ENCODE measurements at places on chromosomes 13 and 19. TPM values are rescaled to one million over a fixed set of nuclear protein-coding genes. Genes with fewer than 3 reads are reported as not detected.
A peak's percentile ranks its signal among the peaks of the same experiment; 100 is the strongest.

GRCh38 chr13:30690282-30691188, 44.8 kb upstream of the ALOX5AP start:
- H3K27me3 ChIP-seq = peaks cover 27% of the 10 kb centered on the region
- H3K27ac ChIP-seq = peak overlapping the region; percentile 61
- peaks cover 3% of the 10 kb centered on the region for H3K36me3 ChIP-seq
- peaks cover 20% of the 10 kb centered on the region for H3K4me1 ChIP-seq

- no peaks in the 10 kb centered on the region for H3K27me3 ChIP-seq
- H3K4me1 ChIP-seq = no peaks in the 10 kb centered on the region
- DNase-seq = no peak
- no peak overlapping the region for H3K27ac ChIP-seq
- no peaks in the 10 kb centered on the region for H3K36me3 ChIP-seq
These were observed 54.5 kb downstream of the ZNF93 start for GRCh38 chr19:19955208-19955607.

- no peak for DNase-seq
- no peaks in the 10 kb centered on the region for H3K27me3 ChIP-seq
- no peaks in the 10 kb centered on the region for H3K36me3 ChIP-seq
- no peak overlapping the region for H3K4me3 ChIP-seq
These were observed 5.4 kb upstream of the CBY2 start for GRCh38 chr13:45696610-45697226.

DNA sequence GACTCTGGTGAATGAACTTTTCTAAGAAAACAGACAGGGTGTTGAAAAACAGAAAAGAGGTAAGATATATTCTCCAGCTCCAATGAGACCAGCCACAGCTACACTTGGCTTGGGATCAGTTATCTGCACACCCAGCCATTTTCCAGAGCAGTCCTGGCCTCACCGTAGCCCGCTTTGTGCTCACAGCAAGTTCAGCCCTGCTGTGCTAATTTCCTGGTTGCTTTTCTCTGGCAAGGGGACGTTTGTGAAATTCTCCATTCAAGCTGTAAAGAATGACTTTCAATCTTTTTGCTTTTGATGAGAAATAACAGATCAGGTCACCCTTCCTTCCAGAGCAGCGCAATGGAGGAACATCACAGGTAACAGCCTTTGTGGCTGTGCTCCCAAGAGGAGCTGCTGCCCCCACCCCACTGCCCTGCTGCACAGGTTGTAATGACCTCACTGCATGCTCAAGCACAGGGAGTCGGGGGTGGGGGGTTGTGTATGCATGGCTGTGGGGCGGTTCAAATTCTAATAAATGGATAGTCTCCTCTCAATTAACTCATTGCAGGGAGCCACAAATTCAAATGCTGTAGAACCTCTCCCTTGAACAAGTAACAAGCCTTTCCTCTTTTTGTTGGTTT, 516.6 kb upstream of the NBEA start:
- no peak overlapping the region for H3K27ac ChIP-seq
- H3K36me3 ChIP-seq = no peaks in the 10 kb centered on the region
- H3K4me3 ChIP-seq = no peak overlapping the region
- no peak for DNase-seq
- H3K4me1 ChIP-seq = no peaks in the 10 kb centered on the region

DNA sequence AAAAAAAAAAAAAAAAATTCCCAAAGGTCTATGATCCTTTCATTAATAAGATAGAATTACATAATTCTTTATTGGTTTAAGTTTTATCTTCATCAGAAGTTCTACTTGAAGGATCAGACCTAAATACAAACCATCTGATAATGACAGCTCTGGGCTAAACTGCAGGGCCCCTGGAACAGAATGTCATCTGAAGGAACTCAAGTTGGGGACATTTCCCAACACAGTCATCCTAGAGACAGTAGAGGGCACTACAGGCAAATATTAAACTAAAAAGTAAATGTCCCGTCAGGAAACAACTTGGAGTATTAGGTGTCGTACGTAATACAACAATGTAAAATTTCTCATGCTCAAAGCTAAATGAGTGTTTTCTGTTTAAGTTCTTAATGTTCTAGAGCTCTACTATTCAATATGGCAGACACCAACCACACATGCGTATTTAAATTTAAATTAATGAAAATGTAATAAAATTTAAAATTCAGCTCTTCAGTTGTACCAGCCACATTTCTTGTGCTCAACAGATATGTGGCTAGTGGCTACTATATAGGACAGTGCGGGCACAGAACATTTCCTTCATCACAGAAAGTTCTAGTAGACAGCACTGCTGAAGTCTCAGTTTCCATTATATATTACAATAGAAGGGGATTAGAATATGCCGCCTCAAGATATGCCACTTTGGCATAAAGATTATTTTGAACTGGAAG, 21.8 kb upstream of the NAXD start:
- H3K36me3 ChIP-seq = no peaks in the 10 kb centered on the region
- DNase-seq = no peak
- no peak overlapping the region for H3K4me3 ChIP-seq
- no peak overlapping the region for H3K27ac ChIP-seq
- H3K4me1 ChIP-seq = no peaks in the 10 kb centered on the region

DNA sequence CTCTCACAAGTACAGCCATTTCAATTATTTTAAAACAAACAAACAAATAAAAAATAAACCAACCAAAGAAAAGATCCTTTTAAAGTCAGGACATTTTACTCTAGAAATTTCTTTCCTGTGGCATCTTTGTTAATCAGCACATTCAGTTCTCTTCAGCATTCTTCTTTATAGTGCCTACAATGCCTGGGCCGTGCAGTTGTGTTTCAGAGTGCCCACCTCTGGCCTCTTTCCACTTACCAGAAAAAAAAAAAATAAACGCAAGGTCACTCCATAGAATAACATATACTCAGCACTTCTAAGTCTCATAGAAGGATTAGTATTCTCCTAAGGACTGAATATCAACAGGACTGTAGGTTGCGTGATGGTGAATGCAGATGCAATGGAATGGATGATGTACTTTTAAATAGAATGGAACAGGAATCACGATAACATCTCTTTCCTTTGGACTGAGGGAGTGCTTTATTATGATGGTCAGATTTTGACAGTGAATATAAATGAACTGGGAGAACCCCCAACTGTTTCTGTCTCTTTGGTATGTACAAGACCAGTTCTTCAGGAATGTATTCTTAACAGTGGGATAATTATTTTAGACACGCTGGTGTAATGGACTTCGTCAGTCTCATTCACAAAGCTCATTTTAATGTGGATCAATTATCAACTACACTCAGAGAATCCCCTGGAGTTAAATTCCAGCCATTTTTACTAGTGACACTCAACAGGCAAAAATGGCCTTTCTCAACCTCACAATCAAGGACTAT, 125.0 kb upstream of the NBEA start:
- no peaks in the 10 kb centered on the region for H3K4me1 ChIP-seq
- H3K27me3 ChIP-seq = no peaks in the 10 kb centered on the region
- no peak for DNase-seq
- no peak overlapping the region for H3K27ac ChIP-seq
- H3K4me3 ChIP-seq = no peak overlapping the region

- peaks cover 64% of the 10 kb centered on the region for H3K27me3 ChIP-seq
- peak overlapping the region; percentile 31 for H3K27ac ChIP-seq
- peak; percentile 26 for DNase-seq
- H3K36me3 ChIP-seq = peaks cover 12% of the 10 kb centered on the region
These were observed 2.9 kb upstream of the PCDH8 start for GRCh38 chr13:52851137-52851962.

GRCh38 chr13:37701306-37701705, 102.7 kb upstream of the POSTN start:
- H3K27me3 ChIP-seq = no peaks in the 10 kb centered on the region
- H3K27ac ChIP-seq = no peak overlapping the region
- DNase-seq = no peak
- no peak overlapping the region for H3K4me3 ChIP-seq

DNA sequence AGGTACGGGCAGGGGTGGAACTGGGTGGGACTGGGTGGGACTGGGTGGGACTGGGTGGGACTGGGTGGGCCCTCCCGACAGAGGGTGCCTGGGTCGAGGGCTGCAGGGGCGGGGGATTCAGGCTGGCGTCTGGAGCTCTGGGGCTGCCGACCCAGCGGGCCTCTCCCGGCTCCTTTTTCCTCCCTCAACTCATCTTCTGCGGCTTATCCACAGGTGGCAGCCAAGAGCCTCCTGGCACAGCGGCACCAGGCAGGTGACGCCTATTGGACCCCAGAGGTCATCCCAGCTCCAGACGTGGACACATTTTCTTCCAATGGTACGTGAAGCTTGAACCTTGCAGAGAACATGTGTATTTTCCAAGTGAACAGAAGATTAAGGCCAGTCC, 533 bp downstream of the ZNF544 start:
- DNase-seq = peak; percentile 36
- H3K27ac ChIP-seq = peak overlapping the region; percentile 80
- peak overlapping the region; percentile 83 for H3K4me3 ChIP-seq
- peaks cover 36% of the 10 kb centered on the region for H3K4me1 ChIP-seq
- H3K36me3 ChIP-seq = peaks cover 67% of the 10 kb centered on the region
- no peaks in the 10 kb centered on the region for H3K27me3 ChIP-seq

DNA sequence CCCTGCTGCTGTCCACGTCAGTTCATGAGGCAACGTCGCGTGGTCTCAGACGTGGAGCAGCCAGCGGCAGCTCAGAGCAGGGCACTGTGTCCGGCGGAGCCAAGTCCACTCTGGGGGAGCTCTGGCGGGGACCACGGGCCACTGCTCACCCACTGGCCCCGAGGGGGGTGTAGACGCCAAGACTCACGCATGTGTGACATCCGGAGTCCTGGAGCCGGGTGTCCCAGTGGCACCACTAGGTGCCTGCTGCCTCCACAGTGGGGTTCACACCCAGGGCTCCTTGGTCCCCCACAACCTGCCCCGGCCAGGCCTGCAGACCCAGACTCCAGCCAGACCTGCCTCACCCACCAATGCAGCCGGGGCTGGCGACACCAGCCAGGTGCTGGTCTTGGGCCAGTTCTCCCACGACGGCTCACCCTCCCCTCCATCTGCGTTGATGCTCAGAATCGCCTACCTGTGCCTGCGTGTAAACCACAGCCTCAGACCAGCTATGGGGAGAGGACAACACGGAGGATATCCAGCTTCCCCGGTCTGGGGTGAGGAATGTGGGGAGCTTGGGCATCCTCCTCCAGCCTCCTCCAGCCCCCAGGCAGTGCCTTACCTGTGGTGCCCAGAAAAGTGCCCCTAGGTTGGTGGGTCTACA, 6.6 kb downstream of the FSTL3 start:
- H3K4me3 ChIP-seq = no peak overlapping the region
- DNase-seq = no peak
- H3K4me1 ChIP-seq = peaks cover 4% of the 10 kb centered on the region
- no peak overlapping the region for H3K27ac ChIP-seq
- H3K36me3 ChIP-seq = no peaks in the 10 kb centered on the region

DNA sequence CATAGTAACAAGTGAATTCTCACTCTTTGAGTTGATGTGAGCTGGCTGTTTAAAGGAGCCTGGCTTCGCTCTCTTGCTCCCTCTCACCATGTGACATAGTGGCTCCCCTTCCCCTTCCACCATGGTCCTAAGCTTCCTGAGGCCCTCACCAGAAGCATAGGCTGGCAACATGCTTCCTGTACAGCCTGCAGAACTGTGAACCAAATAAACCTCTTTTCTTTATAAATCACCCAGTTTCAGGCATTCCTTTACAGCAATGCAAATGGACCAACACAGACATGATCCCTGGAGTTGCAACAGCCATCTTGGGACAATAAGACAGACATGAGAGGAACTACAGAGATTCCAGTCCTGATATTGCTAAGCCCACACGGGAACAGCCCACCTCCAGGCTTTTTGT, 12.6 kb downstream of the TEAD2 start:
- H3K27me3 ChIP-seq = peaks cover 8% of the 10 kb centered on the region
- H3K4me1 ChIP-seq = peaks cover 7% of the 10 kb centered on the region
- no peak overlapping the region for H3K27ac ChIP-seq
- no peak for DNase-seq

DNA sequence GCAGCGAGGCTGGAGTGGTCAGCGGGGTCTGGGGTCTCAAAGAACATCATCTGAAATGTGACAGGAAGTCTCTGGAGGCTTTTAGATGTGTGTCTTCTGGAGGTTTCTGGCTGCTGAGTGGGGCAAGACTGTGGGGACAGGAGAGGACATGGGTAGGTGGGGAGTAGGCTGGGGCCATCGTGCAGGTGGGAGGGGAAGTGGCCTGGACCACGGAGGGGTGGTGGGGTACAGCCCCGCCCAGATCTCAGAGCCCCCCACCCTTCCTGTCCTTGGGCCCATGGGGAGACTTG, 6.2 kb downstream of the AP1M1 start:
- H3K27me3 ChIP-seq = no peaks in the 10 kb centered on the region
- peaks cover 66% of the 10 kb centered on the region for H3K36me3 ChIP-seq
- no peak for DNase-seq

DNA sequence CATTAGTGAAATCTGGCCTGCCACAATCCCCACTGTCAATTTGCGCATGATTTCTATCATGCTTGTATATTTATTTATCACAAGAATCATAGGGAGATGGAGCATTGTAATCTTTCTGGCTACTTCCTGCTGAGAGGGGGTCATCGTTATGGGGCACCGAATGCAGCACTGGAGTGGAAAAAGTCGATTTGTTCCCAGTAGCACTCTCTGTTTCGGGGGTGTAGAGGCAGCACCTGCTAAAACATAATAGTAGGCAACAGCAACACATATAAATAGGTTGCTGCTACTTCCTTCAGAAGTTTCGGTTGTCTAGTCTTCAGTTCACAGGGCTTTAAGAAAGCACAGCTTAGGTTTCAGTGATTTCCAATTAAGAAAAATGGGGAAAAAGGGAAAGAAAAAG, 23.4 kb upstream of the CEACAM21 start:
- DNase-seq = no peak
- H3K27me3 ChIP-seq = no peaks in the 10 kb centered on the region
- peak overlapping the region; percentile 99 for H3K4me3 ChIP-seq
- peaks cover 81% of the 10 kb centered on the region for H3K36me3 ChIP-seq
- peaks cover 60% of the 10 kb centered on the region for H3K4me1 ChIP-seq

- no peak overlapping the region for H3K4me3 ChIP-seq
- no peaks in the 10 kb centered on the region for H3K36me3 ChIP-seq
- no peak for DNase-seq
- no peaks in the 10 kb centered on the region for H3K27me3 ChIP-seq
These were observed 498.1 kb downstream of the KLF5 start for GRCh38 chr13:73556902-73557301.

DNA sequence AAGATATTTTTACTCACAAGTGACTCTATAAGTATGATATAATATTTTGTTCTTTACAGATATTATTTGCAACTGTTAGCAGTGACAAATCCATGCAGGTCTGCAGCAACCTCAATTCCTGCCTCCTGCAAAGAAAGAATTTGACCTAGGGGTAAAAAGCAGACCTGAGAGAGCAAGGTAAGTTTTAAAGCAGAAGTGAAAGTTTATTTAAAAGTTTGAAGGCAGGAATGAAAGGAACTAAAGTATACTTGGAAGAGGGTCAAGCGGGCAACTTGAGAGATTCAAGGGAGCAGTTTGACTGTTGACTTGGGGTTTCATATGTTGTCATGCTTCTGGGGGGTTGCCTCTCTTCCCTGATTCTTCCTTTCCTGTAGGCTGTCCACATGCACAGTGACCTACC, 520.1 kb upstream of the PCDH20 start:
- H3K4me1 ChIP-seq = no peaks in the 10 kb centered on the region
- no peak for DNase-seq
- H3K36me3 ChIP-seq = no peaks in the 10 kb centered on the region
- no peak overlapping the region for H3K4me3 ChIP-seq

- no peak overlapping the region for H3K27ac ChIP-seq
- no peak overlapping the region for H3K4me3 ChIP-seq
- H3K27me3 ChIP-seq = peaks cover 2% of the 10 kb centered on the region
- no peak for DNase-seq
- H3K36me3 ChIP-seq = no peaks in the 10 kb centered on the region
These were observed 144.9 kb upstream of the ZNF507 start for GRCh38 chr19:32200312-32201038.

UBE2L5 gene
- total RNA-seq = not detected

SNRNP70 gene
- 179 TPM for total RNA-seq

CRX gene
- total RNA-seq = not detected

MEIS3 gene
- not detected for total RNA-seq

KCNC3 gene
- 4.3 TPM for total RNA-seq

SSC5D gene
- 0.18 TPM for total RNA-seq

ZNF358 gene
- 7.5 TPM for total RNA-seq

LSM4 gene
- 186 TPM for total RNA-seq
